Lower lobe of right lung (tissue), 2 donors: ENCODE measurements at places on chromosomes 13 and 19. TPM values are rescaled to one million over a fixed set of nuclear protein-coding genes. Genes with fewer than 3 reads are reported as not detected.

Gene CGB1
- total RNA-seq = not detected

Gene GAPDHS
- not detected for total RNA-seq

Gene ZSCAN4
- total RNA-seq = 0.24 TPM

Gene SULT2B1
- total RNA-seq = 14.4 TPM

Gene IGFLR1
- 17.1 TPM for total RNA-seq

Gene SBSN
- total RNA-seq = not detected

Gene USHBP1
- total RNA-seq = 8.2 TPM

Gene LYPD5
- total RNA-seq = 7.5 TPM

Gene ZNF682
- total RNA-seq = 4.6 TPM

Gene ZNF382
- 5.2 TPM for total RNA-seq

Gene RDH8
- total RNA-seq = not detected

Gene FFAR1
- not detected for total RNA-seq

Gene TNFSF13B
- 26.6 TPM for total RNA-seq

Gene TLE6
- total RNA-seq = 4.2 TPM

Gene ATCAY
- total RNA-seq = not detected

Gene KCNK6
- total RNA-seq = 11.5 TPM

Gene SLC27A1
- 27.0 TPM for total RNA-seq

Gene CEACAM20
- 0.30 TPM for total RNA-seq

Gene SEMA6B
- total RNA-seq = 11.3 TPM

Gene C5AR2
- total RNA-seq = 6.4 TPM

Gene TGFBR3L
- total RNA-seq = 2.1 TPM

Gene ERICH4
- total RNA-seq = not detected

Gene FLT3
- 1.6 TPM for total RNA-seq

Gene PRODH2
- not detected for total RNA-seq

Gene SIGLECL1
- total RNA-seq = not detected

Gene SOHLH2
- not detected for total RNA-seq

Gene ZNF749
- 6.7 TPM for total RNA-seq

Gene FCAR
- total RNA-seq = 6.7 TPM

Gene SLITRK5
- 0.24 TPM for total RNA-seq

Gene SIAH3
- 0.06 TPM for total RNA-seq

Gene FBXO27
- 6.4 TPM for total RNA-seq

Gene APOC4
- 0.68 TPM for total RNA-seq

Gene METTL21C
- total RNA-seq = not detected

Gene ADGRE3
- total RNA-seq = 25.5 TPM

Gene ZNF569
- 5.5 TPM for total RNA-seq

Gene ENOX1
- 2.0 TPM for total RNA-seq

Gene PGLYRP1
- total RNA-seq = 3.0 TPM

Gene HSD17B14
- 22.7 TPM for total RNA-seq

Gene FRY
- 93.7 TPM for total RNA-seq
